ENCODE measurements at places on chromosomes 7 and 10.

- DNase-seq: no peak
Measured at GRCh38 chr10:24378126-24378920, 169.4 kb downstream of the KIAA1217 start.

DNA sequence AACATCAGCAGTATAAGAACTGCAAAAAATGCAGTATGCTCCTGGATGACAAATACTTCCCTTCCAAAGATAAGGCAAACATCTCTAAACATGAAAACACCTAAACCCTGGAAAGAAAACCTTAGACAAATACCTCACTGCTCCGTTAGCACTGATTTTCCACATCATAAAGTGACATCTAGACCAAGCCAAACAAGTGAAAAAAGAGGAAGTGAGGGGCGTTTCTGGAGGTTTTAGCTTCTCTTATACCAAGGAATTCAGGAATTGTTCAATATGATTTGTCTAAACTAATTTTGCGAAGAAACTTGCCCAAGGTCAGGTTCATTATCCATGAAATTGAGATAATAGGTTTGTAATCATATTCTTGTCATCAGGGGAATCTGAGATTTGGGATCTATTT lies 279.7 kb downstream of the ADRA2A start:
- DNase-seq: no peak

GRCh38 chr7:5430612-5430947 lies 6.9 kb upstream of the TNRC18 start:
- no peak for DNase-seq

DNA sequence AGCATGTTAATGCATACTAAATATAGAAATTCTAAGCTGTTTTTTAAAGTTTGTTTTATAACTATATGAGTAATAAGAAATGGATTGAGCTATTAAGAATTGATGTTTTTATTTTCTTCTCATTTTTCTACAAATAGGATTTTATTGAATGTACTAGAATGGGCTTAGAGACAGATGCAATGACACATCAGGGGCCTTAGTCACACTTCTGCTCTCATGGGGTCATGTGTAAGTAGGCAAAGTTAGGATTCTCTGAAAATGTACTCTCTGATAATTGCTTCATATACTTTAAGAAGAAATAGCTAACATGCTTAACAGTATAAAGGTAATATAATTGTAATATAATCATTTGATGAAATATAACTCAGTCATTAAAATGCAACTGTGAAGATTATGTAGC lies 154.6 kb downstream of the ZNF438 start:
- peak; percentile 18 for DNase-seq

- peak; percentile 13 for DNase-seq
Measured at GRCh38 chr7:19772841-19773760, at the start of gene TMEM196. Gene TMEM196 (minus strand): TSS chr7:19773617. CDS start chr7:19772696, 921 bp downstream.

- no peak for DNase-seq
Measured at GRCh38 chr7:71982851-71983250, 429.3 kb downstream of the CALN1 start.

GRCh38 chr10:14326581-14326980 lies 4.1 kb downstream of the FRMD4A start:
- no peak for DNase-seq

DNA sequence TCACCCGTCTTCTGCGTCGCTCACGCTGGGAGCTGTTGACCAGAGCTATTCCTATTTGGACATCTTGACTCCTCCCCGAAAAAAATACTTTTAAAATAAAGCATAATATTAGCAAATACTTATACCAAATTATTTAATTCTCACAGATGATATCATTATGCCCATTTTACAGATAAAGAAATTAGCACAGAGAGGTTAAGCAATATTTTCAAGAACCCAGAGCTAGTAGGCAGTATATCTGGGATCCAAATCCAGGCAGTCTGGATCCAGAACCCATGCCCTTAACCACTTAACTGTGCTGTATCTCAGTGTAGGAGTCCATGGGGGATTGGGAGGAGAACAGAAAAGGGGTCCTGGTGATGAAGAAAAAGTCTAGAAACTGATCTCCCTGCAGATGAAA lies 6.1 kb downstream of the IQUB start:
- DNase-seq: no peak

GRCh38 chr7:29156907-29157452 lies 10.6 kb upstream of the CPVL start:
- DNase-seq: no peak

DNA sequence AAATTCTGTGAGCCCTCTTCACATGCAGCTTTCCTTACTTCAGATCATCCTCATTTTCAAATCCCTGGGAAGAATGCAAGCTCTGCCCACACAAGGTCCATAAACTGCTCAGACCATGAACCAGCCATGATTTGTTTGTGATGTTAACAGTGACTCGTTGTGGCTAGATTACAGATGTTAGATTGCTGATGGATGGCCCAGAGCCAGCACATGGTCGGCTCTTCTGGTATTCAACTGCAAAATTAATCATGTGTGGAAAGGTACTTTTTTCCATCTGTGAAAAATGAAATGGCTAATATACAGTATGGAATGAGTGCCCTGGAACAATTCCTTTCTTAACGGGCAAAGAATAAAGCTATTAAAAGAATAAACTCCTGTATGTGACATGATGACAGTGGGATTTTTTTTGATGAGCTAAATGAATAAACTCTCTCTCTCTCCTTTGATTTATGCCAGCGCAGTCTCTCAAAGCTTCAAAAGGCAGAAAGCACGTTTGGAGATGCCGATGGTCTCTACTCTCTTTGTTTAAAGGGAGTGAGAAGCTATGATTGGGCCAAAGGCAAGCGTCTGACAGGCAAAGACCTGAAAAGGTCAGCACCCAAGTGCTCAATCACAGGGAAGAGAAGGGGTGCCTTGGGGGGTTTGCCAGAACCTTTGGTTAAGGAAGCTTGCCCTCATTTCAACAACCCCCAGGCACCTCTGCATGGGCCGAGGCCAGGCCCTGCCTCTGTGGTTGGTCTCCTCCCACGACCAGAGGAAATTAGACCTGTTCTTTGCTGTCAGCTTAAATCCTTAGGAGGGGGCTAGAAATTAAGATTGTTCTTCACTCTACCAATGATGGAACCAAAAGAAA lies 444.0 kb upstream of the NFE2L3 start:
- DNase-seq: no peak

- DNase-seq: no peak
Measured at GRCh38 chr7:141410353-141411000, 140.7 kb upstream of the AGK start.

DNA sequence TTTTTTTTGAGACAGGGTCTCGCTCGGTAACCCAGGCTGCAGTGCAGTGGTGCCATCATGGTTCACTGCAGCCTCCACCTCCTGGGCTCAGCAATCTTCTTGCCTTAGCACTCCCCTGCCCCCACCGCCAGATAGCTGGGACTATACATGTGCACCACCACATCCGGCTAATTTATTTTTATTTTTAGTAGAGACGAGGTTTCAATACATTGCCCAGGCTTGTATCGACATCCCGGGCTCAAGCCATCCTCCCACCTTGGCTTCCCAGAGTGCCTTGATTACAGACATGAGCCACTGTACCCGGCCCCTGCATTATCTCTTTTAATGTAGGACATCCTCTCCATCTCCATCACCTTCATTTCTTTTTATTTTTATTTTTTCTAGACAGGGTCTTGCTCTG lies 213.3 kb downstream of the CUX1 start:
- DNase-seq: no peak

- no peak for DNase-seq
Measured at GRCh38 chr7:98862203-98862602, 7.6 kb downstream of the TMEM130 start.

DNA sequence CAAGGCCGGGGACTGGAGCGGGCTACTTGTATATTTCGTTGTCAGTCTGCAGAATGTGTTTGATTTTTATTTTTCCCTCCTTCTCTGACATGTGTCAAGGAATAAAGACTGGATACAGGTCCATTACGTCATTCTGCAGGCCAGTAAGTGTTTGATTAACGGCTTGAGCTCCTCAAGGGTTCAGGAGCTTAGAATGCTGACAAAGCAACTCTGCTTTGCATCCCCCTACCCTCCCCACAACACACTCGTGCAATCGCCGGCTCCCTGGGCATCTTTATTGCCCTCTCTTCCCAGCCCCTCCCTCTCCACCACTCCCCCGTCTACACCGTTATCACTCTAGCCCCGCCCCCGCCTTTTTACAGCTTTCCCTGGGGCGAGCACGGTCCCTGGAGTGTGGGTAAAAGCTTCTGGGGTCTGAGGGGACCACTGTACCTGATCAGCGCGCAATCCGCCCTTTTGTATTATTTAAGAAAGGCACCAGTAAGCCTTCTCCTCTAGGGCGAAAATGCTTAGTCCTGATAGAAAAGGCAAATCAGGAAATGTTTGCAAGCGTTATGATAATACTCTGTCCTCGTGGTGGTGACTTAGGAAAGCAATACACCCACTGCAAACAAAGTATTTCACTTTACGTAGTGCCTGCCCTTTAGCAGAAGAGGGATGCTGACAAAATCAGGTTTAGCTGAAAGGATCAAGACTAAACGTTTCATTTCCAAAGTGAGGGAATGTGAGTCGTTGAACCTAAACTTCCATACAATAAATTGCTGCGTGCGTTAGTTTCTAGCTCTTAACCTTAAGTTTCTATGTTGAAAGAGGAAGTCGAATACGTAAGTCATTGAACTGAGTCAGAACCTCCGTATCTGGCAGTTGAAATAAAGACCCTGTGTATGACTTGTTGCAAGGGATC lies 1.4 kb upstream of the CREB5 start:
- no peak for DNase-seq

- peak; percentile 8 for DNase-seq
Measured at GRCh38 chr10:5888843-5889623, 660 bp downstream of the ANKRD16 start.

- DNase-seq: no peak
Measured at GRCh38 chr10:116398224-116398623, 29.4 kb upstream of the PNLIPRP3 start.

- peak; percentile 70 for DNase-seq
Measured at GRCh38 chr7:81308643-81309322, 389.9 kb upstream of the SEMA3C start.
